ENCODE measurements at places on chromosomes 13 and 19.

DNA sequence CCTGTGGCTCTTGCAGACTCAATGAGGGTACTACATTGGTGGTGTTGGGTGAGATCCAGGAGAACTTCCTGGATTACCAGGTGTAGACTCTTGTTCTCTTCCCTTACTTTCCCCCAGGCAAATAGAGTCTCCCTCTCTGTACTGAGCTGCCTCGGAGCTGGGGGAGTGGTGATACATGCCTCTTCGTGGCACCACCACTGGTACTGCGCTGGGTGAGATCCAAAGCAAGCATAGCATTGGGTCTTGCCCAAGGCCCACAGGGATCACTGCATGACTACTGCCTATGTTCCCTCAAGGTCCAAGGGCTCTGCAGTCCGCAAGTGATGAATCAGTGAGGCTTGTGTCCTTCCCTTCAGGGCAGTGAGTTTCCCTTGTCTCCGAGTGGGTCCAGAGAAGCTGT lies 81.6 kb downstream of the COG6 start:
- no peak for DNase-seq

DNA sequence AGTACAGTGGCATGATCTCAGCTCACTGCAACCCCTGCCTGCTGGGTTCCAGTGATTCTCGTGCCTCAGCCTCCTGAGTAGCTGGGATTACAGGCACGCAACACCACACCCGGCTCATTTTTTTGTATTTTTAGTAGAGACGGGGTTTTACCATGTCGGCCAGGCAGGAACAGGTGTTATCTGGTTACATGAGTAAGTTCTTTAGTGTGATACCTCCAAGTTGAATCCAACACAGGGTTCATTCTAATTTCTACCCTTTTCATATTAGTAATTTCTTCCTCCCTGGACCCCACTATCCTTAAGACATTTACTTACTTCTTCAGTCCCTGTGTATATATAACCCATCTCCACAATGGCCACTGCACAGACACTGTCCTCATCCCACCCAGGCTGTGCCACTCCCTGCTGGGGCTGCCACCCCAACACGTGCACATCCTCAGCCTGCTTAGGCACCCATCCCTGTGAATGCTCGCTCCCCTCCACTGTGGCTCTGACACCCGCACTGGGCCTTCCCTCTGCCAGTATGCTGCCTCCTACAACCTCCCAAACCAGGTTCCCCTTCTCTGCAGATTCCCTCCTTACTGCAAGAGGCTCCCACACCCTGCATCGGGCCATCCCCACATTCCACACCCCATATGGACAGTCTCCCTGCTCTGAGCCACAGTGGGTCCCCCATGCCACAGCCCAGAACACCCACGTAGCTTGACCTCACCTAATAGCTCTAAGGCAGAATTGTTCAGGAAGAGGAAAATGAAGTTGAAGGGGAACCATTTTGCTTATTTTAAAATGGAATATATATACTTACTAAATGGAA lies 147.1 kb downstream of the TBC1D4 start:
- no peak for DNase-seq

DNA sequence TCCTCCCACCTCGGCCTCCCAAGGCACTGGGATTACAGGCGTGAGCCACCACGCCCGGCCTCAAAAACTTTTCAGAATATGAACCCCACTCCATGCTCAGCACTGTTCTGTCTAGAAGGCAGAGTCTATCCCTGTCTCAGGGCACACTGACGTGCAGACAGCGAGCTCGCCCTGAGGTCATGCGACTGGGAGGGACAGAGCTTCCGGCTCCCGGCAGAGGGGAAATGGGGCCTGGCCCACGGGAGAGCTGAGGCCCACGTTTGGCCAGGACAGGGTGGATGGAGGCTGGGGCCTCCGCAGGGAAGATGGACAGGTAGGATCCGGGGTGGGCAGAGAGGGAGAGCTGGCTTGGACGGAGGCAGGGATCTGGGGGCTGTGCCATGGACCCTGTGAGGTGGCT lies 2.8 kb upstream of the AZU1 start:
- DNase-seq: no peak

DNA sequence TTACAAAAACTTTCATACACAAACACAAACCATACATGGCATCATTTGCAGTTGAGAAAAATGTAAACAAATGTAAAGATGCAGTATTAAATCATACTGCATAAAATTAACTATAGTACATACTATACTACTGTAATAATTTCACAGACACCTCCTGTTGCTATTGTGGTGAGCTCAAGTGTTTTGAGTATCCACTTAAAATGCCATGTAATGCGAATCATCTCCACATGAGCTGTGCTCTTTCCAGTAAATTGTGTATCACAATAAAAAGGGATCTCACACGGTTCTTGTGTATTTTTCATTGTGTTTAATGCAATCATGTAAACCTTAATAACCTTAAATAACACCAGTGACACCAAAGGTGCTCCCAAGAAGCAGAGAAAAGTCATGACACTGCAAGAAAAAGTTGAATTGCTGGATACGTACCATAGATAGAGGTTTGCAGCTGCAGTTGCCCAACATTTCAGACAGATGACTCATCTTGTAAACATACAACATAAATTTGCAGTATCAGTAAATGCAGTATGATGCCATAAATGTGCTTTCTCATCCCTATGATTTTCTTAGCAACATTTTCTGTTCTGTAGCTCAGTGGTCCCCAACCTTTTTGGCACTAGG lies 166.6 kb downstream of the RAP2A start:
- DNase-seq: no peak

DNA sequence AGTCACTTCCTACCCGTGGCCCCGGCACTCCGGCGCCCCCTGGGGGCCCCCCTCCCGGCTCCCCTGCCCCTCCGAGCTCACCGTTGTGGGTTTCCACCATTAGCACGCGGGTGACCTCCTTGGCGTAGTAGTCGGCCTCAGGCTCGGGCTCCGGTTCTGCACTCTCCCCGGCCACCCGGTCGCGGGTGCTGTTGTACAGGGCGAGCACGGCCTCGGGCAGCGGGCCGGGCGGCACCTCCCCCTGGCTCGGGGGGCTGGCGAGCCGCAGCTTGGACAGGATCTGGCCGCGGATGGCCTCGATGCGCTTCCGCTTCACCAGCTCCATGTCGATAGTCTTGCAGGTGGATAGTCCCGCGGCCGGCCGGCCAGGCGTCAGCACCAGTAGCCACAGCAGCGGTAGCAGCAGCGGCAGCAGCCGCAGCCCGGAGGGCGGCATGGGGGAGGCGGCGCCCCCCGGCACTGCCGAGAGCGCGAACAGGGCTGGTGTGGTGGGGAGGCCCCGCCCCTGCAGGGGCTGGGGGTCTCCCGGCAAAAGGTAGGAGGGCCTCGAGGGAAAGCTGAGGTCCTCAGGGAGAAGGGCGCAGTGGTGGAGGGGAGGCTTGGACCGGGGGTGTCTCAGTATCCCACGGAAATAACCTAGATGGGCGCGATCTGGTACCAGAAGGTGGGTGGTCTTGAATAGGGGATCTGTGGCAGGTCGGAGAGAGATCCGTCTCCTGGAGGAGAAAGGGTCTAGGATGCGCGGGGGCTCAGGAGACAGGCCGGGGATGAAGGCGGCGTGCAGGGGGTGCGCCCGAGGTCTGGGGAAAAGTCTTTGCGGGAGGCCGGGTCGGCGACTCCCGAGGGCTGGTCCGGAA lies 885 bp downstream of the TGFB1 start:
- peak; percentile 15 for DNase-seq

GRCh38 chr13:27273658-27274425 lies 3.2 kb downstream of the RASL11A start:
- DNase-seq: no peak

- no peak for DNase-seq
Measured at GRCh38 chr13:44022196-44022595, 142.5 kb downstream of the LACC1 start.

GRCh38 chr13:49859560-49859959 lies 67.1 kb upstream of the KPNA3 start:
- no peak for DNase-seq

GRCh38 chr19:3373971-3374368 lies 7.6 kb downstream of the NFIC start:
- no peak for DNase-seq

- no peak for DNase-seq
Measured at GRCh38 chr19:51352783-51353360, 10.9 kb upstream of the VSIG10L start.

- no peak for DNase-seq
Measured at GRCh38 chr19:39908803-39909202, 25.6 kb downstream of the FCGBP start.

GRCh38 chr19:6412447-6413091 lies 12.0 kb downstream of the KHSRP start:
- DNase-seq: no peak

GRCh38 chr13:50357586-50358118 lies 342.4 kb downstream of the KCNRG start:
- DNase-seq: no peak

- no peak for DNase-seq
Measured at GRCh38 chr19:31352296-31352781, 3.1 kb upstream of the TSHZ3 start.

GRCh38 chr19:42075364-42075615 lies 676 bp upstream of the ZNF574 start:
- DNase-seq: no peak

GRCh38 chr13:76741046-76741445 lies 145.2 kb downstream of the KCTD12 start:
- no peak for DNase-seq

- DNase-seq: no peak
Measured at GRCh38 chr13:41674246-41674645, 216.9 kb downstream of the RGCC start.

DNA sequence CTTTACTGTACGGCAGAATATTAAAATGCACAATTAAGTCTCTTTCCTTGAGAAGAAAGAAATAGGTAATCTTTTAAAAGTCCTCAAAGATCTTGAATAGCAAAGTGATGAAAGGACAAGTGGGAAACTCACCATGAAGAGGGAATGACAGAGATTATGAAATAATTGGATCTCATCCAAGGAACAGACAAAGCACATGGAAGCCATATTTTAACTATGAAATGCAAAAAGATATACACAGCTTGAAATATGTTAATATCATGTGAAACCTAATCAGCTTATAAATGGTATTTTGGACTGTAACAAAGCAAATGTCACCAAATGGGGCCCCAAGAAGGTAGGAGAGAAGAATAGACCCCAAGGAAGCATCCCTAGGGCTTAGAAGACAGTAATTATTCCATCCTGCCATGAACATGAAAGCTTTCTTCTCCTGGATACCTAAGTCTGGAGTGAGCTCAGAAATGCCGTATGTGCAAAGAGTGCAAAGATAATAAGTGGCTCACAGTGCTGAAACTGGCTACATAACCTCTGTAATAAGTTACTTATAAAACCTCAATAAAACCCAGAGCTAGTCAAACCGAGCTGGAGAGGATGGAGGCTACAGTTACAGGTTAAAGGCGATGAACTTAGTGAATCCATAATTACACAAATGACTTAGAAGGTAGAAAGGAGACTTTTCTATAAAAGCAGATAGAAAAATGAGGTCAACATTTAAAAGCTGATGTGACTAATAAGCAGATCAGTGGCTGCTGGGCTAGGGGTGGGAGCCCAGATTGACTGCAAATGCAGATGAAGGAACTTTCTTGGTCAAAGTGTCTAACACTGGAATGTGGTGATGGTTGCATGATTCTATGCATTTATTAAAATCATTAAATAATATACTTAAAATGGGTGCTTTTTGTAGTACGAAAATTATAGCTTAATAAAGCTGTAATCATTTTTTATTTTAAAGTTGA lies 34.4 kb downstream of the DCLK1 start:
- no peak for DNase-seq

- DNase-seq: no peak
Measured at GRCh38 chr13:93982179-93982918, 497.1 kb downstream of the DCT start.

DNA sequence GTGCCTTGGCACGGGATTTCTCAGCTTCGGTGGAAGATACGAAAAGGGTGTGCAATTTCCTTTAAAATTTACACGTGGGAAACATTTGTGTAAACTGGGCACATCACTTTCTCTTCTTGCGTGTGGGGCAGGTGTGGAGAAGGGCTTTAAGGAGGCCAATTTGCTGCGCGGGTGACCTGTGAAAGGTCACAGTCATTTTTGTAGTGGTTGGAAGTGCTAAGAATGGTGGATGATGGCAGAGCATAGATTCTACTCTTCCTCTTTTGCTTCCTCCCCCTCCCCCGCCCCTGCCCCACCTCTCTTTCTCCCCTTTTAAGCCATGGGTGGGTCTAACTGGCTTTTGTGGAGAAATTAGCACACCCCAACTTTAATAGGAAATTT lies 7.2 kb downstream of the SLITRK5 start:
- DNase-seq: no peak

- no peak for DNase-seq
Measured at GRCh38 chr13:99386495-99386894, 79.3 kb upstream of the GPR183 start.

DNA sequence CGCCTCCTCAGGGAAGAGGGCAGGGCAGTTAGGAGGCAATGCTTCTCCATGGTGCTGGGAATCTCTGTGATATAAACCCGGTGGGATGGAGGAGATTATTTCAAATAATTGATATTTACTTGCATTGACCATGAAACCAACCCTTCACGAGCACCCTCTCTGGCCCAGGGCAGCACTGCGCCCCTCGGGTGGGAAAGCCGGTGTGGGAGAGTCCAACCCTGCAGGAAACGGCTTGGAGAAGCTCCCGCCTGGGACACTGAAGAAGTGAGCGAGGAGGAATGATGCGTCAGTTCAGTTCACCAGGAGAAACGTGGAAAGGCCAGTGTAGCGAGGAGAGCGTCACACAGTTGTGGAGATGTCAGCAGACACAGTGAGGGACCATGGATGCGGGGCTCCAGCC lies 99.9 kb downstream of the COL4A2 start:
- DNase-seq: no peak

GRCh38 chr13:30108913-30109237 lies 198.5 kb downstream of the KATNAL1 start:
- no peak for DNase-seq

DNA sequence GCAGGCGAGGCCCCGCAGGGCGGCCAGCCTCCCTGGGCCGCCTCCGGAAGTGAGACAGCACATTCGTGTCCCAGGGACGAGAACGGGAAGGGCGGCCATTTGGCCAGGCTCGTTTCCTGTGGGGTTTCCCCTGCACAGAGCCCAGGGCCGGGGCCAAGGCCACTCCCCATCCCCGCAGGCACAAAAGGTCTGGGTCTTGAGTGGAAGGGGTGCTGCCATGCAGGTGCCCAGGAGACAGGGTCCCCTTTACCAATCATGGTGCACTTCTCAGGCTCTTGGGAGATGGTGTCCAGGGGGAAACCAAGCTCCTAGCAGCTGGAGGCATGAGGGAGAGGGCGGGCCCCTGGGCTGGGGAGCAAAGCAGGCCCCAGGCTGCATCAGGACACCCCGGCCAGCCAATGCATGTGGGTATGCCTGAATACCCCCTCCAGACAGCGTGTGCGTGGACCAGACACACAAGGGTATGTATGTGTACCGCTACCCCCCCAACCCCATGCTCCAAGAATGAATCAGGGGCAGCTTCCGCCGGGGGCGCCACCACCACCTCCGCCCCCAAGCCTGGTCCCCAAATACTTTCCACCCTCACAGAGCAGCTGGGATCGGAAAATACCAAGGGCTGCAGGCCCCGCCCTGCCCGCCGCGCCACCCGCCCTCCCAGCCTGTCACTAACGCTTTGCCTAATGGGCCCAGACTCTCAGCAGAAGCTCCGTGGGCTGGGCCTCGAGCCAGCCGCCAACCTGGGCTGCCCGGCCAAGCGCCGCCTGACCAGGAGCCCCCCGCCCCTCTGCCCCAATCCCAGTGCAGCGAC lies 37.6 kb upstream of the NANOS3 start:
- peak; percentile 85 for DNase-seq
